ENCODE measurements at places on chromosomes 16 and 17.
A peak's percentile ranks its signal among the peaks of the same experiment; 100 is the strongest.

- DNase-seq: no peak
Observed at GRCh38 chr16:73150786-73151185, 102.9 kb upstream of the ZFHX3 start.

GRCh38 chr17:37830151-37830993 is 85.5 kb upstream of the HNF1B start:
- DNase-seq: no peak

GRCh38 chr16:55102531-55102930 is 171.9 kb downstream of the IRX5 start:
- no peak for DNase-seq

GRCh38 chr17:17839791-17840707 is 3.3 kb upstream of the SREBF1 start:
- peak; percentile 75 for DNase-seq

GRCh38 chr17:8629371-8630226 is 926 bp downstream of the MYH10 start:
- peak; percentile 31 for DNase-seq

DNA sequence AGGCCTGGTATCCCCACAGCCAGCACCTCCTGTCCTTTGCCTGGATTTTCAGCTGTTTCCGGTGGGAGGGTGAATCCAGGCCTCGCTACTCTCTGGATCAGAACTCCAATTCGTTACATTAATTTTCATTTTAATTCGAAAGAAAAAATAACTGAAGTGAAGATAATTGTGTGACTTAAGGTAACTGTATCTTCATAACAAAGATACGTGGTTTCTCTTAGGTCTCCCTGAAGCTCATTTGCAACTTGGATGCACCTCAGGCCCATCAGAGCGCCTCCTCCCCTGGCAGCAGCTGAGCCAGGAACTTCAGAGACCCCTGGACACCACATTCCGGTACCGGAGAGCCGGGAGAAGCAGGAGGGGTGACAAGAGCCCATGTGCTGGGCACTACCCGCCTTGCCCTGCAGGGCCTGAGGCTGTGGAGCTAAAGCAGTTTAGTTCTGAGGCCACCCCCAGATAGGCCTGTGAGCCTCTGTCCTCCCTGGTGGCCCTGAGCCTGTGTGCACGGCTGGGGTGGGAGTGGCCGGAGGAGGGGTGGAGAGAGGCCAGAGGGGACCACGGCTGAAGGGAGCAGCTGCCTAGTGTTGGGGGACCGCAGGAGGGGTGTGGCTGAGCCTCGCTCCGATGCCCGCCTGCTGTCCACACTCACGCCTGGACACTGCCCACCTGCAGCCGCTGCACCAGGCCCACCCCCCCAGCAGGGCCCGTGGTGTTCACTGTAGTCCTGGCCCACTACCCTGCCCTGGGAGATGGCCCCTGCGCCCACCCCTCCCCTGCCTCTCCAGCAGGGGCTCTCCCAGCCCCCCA is 11.4 kb upstream of the DUS1L start:
- no peak for DNase-seq

DNA sequence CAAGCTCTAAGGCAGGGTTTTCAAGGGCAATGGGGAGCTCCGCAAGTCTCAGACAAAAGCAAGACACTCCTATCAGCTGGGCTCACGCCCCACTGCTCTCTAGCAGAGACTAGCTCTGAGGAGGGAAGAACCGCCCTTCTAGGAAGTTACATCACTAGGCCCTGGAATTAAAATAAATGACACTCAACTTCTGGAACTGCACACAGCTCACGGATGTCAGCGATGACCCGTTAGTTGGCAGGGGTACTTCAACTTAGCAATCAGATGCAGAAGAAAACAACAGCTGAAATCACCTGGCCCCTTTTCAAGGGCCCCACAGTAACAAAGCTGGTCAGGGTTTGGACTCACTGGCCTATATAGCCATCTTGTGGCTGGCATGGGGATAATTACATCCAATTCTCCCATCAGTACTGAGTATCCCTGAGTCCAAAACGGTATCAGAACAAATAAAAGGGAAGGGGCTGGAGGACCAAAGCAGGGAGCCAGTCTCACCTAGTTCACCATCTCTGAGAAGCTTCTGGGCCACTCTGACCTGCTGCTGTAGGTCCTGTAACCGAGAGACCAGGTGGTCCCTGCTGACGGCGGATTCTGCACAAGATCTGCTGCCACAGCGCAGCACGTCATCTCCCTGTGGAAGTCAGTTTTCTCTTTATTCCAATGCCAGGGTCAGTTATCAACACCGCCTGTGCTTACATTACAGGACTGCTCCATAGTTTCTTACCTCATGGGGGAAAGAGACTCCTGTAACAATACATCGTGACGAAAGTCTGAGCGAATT is 22.2 kb downstream of the SERPINF1 start:
- DNase-seq: peak; percentile 57

DNA sequence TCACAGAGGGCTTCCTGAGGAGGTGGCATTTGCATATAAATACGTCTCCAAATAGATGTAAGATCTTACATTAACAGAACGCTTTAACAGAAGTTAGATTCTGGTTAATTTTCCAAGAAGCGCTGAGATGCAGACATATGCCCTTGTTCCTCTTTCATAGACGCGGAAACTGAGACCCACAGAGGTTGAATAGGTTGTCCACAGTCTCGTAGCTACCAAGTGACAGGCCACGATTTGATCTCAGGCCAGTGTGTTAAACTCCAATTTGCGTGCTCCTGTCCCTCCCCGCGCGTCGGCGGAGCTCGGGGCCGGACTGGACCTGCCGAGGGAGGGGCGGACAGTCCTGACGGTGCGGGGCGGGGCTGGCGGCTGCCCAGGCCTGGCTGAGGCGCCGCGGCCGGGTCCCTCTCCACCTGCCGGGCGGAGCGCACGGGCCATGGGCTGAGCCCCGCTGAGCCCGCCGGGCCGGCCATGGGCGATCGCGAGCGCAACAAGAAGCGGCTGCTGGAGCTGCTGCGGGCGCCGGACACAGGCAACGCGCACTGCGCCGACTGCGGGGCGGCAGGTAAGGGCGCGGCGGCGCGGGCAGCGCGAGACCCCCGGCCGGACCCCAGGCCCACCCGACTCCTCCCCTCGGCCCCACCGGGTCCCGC is at the start of gene ADAP2:
TSS of gene ADAP2 (plus strand) at position 402 of the 653 bp plus-strand sequence. CDS start at position 472, 70 bp downstream.
- no peak for DNase-seq

GRCh38 chr17:73998653-73999645 is 204.5 kb upstream of the RPL38 start:
- peak; percentile 10 for DNase-seq

GRCh38 chr17:75266316-75267152 is 4.5 kb downstream of the MIF4GD start:
- no peak for DNase-seq

GRCh38 chr17:59439262-59439661 is 107.8 kb downstream of the YPEL2 start:
- no peak for DNase-seq

DNA sequence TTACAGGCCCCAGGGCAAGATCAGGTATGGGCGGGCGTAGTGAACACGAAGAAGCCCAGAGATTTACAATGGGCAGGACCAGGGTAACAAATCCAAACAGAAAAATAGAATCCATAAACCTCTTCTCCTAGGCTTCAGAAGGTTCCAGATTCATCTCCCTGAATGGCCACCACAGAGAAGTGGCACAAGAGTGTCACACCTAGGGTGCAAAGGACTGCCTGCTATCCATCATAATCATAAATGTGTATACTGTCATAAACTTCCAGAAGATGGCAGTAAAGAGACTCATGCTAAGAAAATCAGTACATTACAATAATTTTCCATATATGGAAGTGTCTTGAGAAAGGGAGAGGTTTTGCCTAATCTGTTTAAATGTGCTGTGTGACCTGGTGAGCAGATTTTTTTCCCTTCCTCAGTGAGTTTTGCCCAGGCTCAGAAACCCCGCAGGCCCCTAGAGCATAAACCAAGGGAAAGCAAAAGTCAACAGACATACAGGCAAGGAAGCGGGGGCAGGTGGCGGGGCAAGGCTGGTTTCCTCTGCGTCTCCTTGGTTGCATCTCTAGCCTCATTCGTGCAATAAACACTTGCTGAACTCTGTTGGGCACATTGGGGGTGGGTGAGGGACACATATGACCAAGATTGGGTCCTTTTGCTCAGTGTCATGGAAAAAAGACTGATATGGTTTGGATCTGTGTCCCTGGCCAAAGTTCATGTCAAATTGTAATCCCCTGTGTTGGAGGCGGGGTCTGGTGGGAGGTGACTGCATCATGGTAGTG is 92.0 kb upstream of the CDH5 start:
- peak; percentile 72 for DNase-seq

- DNase-seq: no peak
Observed at GRCh38 chr17:72422204-72422504, 301.3 kb downstream of the SOX9 start.

DNA sequence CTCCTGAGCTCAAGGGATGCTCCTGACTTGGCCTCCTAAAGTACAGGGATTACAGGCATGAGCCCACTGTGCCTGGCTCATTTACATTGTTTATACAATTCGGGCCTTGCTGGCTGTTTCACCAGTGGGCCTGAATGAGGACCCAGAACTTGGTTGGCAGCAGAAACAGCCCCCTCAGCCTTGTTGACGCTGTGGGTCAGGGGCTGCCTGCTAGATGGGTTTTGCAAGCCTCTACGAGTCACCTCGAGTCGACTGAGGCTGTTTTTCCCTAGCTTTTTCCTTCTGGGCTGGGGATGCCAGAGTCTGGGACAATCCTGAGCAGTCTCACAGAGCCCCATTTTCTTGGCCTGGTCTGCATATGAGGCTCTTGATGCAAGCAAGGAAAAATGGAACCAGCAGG is 16.1 kb downstream of the PPL start:
- DNase-seq: no peak

DNA sequence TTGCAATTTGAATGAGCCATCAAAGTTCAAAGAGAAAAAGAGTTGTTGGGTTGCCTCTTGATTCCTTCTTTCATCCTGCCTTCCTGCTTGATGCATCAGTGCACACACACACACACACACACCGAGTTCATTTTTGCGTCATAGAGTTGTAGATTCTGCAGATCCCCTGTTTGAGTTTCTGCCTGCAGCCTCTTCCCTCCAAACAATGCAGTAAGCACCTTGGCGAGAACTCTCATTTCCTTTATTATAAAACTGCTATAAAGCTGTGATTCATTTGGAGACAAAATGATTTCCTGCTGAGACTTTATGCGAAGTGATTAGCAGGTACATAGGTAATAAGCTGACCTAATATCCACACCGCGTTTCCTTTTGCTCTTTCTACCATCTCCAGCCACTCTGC is 26.7 kb downstream of the DNAH9 start:
- no peak for DNase-seq

DNA sequence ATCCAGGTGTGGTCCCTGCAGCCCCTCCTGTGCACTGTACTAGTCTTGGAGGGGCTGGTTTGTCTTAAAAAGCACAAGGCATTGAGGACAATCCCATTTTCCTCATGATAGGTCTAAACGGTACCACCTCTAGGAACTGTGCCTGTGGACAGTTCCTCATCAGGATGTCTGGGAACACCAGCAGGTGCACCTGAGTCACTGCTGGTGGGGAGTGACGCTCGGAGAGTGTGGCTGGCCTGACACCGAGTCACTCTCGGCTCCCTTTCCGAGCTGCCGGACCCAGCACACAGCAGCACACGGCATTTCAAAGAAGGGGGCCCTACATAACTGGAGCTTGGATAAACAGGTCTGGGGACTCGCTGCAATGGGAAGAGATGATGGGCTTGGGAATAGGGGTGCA is 25.6 kb downstream of the LRRC75A start:
- no peak for DNase-seq
